Activated T-cell treated with anti-CD3 and anti-CD28 coated beads, Interleukin-2, amount 50 U/mL, for 24 hours (primary cell): ENCODE measurements at places on chromosomes 5 and 9.

- no peak for DNase-seq
Observed at GRCh38 chr9:19431361-19432171, 22.8 kb downstream of the ACER2 start.

- DNase-seq: no peak
Observed at GRCh38 chr9:113922160-113922559, 46.1 kb downstream of the ZNF618 start.

- DNase-seq: no peak
Observed at GRCh38 chr5:30605693-30606268, 587.7 kb upstream of the CDH6 start.

GRCh38 chr5:138985256-138985655 lies 110.1 kb upstream of the LRRTM2 start:
- DNase-seq: no peak

DNA sequence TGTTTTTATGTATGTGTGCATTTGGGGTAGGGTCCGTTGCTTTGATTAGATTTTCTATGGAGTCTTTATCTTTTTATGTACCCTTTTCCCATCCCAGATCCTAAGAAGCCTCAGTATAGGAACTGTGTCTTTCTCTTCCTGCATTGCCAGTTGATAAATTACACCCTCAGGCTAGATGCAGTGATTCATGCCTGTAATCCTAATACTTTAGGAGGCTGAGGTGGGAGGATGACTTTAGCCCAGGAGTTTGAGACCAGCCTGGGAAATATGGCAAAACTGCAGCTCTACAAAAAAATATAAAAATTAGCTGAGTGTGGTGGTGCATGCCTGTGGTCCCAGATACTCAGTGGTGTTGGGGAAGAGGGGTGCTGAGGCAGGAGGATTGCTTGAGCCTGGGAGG lies 40.2 kb downstream of the NLN start:
- no peak for DNase-seq

GRCh38 chr9:136093995-136094881 lies 851 bp downstream of the NACC2 start:
- peak; percentile 76 for DNase-seq

GRCh38 chr5:157817387-157817702 lies 41.6 kb downstream of the CLINT1 start:
- DNase-seq: no peak

- DNase-seq: no peak
Observed at GRCh38 chr5:127684726-127685467, 18.3 kb upstream of the CCDC192 start.

DNA sequence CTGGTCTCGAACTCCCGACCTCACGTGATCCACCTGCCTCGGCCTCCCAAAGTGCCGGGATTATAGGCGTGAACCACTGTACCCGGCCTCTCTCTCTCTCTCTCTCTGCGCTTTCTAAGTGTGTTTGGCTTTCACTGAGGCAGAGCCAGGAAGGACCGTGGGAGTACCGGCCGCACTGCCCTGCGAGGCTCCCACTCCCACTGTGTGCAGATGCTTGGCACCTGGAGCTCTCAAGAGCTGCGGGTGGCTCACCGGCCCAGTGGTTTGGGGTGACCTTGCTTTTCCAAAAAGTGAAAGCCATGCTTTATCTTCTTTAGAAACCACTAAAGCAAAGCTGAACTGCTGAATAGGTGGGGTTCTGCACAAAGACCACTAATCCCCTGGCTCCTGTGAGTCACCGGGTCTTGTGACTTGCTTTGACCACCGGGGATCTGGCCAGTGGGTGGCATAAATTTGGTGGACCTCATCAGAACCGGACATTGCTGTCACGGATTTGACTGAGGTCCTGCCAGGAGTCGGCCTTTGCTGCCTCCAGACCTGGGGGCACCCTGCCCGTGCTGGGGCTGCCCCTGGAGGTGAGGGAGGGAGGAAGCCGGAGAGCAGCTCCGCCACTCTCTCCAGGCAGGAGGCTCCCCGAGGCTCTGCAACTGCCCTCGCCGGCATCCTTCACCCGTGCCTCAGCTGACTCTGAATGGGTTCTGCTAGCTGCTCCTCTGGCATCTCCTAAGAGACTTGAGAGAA lies 228.9 kb downstream of the FANCC start:
- no peak for DNase-seq

- no peak for DNase-seq
Observed at GRCh38 chr5:59536875-59537274, 356.7 kb downstream of the PDE4D start.

DNA sequence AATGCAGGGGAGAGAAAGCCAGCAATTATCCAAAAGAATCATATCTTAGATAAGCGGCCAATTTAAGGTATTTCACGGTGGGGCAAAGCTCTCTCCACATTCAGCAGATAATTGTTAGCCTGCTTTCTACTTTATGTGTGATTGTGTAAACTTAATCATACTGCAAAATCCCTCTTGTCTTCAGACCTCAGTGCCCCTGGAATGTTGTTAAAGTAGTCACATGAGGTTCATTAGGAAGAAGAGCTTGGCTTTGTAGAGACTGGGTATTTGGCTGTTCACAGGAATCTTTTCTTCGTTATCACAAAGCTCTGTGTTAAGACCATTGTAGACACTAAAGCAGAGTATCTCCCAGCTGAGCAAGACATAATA lies 127.0 kb downstream of the RFK start:
- DNase-seq: no peak

GRCh38 chr5:107830750-107831149 lies 160.0 kb upstream of the EFNA5 start:
- no peak for DNase-seq

- DNase-seq: no peak
Observed at GRCh38 chr5:169694091-169694625, 57.1 kb downstream of the DOCK2 start.

DNA sequence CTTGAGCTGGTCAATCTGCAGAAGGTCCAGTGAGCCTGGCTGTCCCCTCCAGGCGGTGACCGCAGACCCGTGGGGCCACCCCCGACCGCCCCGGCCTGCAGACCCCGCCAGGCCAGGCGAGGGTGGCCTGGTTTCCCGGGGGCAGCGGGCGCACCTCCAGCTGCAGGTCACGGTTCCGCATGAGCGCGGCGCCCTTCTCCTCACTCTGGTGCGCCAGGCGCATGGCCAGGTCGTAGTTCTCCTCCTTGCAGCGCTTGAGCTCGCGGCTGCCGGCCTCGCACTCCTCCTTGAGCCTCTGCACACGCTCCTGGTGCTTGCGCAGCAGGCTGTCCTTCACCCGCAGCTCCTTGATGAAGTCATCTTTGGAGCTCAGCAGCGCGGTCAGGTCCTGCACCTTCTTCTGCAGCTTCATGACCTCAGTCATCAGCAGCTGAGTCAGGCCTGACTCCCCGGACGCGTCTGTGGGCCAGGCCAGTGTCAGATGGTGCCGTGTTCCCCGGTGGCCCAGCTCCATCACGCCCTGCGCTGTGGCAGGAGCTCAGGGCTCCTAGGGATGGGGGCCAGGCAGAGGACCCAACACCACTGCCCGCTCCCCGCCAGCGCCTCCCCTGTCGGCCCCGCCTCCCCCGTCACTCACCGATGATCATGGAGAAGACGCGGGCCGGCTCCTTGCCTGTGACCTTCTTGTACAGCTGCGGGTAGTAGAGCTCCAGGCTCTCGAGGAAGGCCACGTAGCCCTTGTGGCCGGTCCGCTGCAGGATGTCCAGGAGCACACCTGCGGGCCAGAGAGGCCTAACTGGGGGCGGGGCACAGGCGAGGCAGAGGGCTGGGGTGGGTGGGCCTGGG lies 2.6 kb downstream of the CARD9 start:
- DNase-seq: no peak

DNA sequence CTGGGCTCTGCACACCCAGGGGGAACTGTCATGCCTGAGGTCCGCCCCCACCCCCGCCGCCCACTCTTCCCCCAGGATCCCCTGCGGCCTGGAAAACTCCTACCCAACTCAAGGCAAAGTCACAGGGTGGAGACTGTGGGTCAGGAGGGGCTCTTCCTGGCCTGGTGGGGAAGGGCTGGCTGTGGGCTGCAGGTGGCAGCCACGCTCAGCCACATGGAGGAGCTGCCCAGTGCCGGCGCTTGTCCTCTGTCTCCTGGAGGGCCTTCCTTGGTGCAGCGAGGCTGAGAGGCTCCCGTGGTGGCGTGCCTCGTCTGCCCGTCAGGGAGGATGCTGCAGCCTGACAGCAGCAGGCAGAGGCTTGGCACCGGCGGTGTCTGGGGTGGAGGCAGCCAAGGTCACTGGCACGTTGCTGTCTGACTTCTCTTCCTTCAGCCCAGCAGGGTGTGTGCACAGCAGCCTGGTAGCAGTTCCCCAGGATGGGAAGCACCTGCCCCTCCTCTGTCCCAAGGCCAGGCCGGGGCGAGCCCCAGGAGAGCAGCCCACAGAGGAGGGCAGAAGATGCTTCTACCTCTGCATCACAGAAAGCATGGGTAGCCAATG lies 78.1 kb downstream of the ADAMTS2 start:
- peak; percentile 2 for DNase-seq

- DNase-seq: no peak
Observed at GRCh38 chr5:140677947-140678346, 4.6 kb upstream of the DND1 start.

DNA sequence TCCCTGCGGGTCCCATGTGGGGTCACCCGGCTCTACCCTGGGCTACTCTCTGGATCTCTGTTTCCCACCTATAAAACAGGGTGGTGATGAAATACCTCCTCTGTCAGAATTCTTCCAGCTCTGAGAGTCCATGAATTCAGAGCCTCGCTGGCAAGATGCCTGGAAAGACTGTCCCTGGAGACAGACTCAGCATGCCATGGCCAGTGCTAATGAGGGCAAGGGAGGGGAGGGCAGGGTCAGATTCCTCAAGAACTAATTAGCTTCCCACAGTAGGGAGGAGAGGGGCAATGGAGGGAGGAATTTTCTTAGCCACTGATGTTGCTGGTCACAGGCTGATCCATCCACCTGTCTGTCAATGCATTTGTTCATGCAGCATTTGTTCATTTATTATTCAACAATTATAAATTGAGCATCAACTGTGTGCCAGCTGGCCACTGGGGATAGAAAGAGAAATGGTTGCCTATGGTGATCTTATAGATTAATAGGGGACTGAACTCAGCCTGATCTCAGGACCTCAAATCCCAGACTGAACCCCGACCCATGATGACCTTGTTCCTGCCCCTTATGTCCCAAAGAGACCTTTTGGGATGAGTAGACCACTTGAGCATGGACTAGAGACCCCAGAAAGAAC lies 4.7 kb downstream of the SYNPO start:
- no peak for DNase-seq

GRCh38 chr5:150458802-150459557 lies 9.4 kb upstream of the RPS14 start:
- DNase-seq: peak; percentile 96

GRCh38 chr5:95519681-95520080 lies 35.1 kb downstream of the SKIC3 start:
- no peak for DNase-seq

- DNase-seq: no peak
Observed at GRCh38 chr5:123517476-123517875, 5.5 kb downstream of the CSNK1G3 start.

GRCh38 chr9:92186631-92187030 lies 71.4 kb upstream of the SPTLC1 start:
- DNase-seq: no peak

- no peak for DNase-seq
Observed at GRCh38 chr5:92962752-92963151, 618.3 kb downstream of the NR2F1-AS1 start.

DNA sequence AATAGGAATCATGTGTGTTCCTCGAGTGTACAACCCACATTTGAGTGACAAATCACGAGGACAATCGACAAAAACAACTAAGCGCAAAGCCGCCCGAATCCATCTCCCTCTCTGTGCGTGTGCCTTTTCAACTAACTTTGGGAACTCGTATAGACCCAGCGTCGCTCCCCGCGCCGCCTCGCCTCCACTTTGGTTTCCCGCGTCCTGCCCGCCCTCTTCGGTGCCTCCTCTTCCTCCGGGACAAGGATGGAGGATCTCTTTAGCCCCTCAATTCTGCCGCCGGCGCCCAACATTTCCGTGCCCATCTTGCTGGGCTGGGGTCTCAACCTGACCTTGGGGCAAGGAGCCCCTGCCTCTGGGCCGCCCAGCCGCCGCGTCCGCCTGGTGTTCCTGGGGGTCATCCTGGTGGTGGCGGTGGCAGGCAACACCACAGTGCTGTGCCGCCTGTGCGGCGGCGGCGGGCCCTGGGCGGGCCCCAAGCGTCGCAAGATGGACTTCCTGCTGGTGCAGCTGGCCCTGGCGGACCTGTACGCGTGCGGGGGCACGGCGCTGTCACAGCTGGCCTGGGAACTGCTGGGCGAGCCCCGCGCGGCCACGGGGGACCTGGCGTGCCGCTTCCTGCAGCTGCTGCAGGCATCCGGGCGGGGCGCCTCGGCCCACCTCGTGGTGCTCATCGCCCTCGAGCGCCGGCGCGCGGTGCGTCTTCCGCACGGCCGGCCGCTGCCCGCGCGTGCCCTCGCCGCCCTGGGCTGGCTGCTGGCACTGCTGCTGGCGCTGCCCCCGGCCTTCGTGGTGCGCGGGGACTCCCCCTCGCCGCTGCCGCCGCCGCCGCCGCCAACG lies at the start of gene GPR150:
TSS of gene GPR150 (plus strand) at position 58 of the 840 bp plus-strand sequence. CDS start at position 247, 189 bp downstream.
- peak; percentile 83 for DNase-seq

- no peak for DNase-seq
Observed at GRCh38 chr9:6224393-6225154, 9.0 kb downstream of the IL33 start.

DNA sequence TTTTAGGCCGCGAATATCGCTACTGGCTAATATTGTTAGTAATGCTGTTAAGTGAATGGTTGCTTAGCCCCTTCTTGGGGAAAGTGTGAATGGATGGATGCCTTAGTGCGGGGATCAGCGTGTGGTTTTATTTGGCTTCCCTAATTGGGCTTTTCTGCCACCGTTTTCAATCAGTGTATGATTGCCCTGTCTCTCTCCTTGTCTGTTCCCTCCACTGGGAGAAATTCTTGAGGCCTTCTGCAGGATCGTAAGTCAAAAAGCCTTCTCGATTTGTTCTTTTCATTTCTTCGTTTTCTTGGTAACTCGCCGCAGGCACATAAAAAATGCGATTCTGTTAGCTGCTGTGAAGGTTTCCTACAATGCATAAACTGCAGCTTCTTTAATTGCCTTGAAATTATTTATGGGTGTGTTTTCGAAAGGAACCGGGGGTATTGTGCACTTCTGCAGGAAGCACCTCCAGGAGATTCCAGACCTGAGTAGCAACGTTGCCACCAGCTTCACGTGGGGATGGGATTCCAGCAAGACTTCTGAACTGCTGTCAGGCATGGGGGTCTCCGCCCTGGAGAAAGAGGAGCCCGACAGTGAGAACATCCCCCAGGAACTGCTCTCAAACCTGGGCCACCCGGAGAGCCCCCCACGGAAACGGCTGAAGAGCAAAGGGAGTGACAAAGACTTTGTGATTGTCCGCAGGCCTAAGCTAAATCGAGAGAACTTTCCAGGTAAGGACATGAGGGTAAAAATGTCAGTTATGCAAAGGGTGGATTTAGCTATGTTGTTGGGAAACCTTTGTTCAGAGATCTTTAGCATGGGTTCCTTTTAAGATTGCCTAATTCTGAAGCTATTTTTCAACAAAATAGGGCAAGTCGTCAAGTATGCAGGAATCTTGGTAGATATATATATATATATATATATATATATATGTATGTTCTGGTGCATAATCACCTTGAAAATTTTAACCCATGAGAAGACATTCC lies 700 bp downstream of the SKP2 start:
- DNase-seq: no peak
